Germinal center (tissue), 1 donor: ENCODE measurements at places on chromosomes 3 and 15.

GRCh38 chr3:193777524-193777923 is 184.5 kb downstream of the OPA1 start:
- no peak for DNase-seq

DNA sequence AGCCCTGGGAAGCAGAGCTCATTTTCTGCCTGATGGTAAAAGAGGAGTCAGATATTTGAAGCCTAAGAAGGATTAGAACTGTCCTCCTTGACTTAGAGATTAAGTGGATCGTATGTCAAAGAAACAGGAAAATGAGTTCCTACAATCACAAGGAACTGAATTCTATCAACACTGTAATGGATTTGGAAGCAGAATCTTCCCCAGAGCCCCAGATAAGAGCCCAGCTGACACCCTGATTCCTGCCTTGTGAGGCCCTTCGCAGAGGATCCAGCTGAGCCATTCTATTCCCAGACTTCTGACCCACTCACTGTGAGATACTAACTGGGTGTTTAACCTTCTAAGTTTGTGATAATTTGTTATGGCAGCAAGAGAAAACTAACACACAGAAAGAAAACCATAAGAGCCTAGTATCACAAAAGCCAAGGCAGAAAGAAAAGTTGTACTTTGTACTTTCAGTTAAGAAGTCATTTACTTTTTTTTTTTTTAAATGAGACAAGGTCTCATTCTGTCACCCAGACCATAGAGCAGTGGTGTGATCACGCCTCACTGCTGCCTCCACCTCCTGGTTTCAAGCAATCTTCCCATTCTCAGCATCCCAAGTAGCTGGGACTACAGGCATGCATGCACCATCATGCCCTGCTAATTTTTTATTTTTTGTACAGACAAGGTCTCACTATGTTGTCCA is 61.1 kb upstream of the ZBTB20 start:
- DNase-seq, result no peak

GRCh38 chr15:78044407-78045155 is 32.9 kb downstream of the TBC1D2B start:
- DNase-seq, result no peak

DNA sequence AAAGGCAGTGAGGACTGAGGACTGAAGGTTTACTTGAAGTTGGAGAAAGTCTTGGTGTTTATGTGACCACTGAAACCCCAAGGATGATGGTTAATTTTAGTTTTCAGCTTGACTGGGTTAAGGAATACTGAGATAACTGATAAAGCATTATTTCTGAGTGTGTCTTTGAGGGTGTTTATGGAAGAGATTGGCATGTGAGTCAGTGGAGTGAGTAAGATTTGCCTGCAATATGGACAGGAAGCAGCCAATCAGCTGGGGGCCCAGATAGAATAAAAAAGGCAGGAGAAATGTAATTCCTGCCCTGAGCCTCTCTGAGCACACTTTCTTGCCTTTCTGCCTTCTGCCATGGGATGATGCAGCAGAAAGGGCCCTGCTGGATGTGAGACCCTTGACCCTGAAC is 92.4 kb downstream of the KBTBD8 start:
- no peak for DNase-seq

DNA sequence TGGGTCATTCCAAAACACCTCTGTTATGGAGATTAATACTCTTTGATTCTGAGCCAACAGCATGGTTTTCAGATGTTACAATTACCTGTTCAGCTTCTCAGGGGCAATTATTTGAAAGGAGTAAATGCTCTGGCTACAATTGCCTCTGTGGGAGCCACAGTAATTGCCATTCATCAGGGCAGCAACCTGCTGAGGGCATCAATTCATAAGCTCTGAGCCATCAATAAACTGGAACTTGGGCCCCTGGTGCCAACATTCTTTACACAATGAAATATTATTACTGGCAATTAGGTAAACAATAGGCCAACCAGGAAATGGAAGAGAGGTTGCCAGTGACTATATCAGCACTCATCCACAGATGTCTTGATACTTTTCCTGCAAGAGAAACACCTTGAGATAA is 660.8 kb downstream of the MECOM start:
- DNase-seq, result no peak

DNA sequence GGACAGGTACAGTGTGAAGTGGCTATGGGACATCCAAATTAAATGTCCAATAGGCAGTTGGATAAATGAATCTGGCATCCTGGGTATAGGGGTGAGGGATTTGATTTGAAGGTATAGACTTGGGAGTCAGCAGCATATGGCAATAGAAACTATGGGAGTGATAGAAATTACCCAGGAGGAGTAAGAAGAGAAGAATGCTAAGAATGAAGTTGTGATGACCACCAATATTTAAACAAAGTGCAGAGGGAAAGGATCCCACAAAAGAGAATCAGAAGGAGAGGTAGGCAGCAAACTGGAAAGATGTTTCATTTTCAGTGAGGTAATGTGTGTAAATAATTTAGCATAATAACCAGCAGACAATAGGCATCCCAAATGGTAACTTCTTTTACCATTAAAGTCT is 13.8 kb upstream of the MSL2 start:
- no peak for DNase-seq

GRCh38 chr3:87771337-87772192 is 287.2 kb downstream of the CGGBP1 start:
- peak; percentile 24 for DNase-seq

GRCh38 chr3:115927197-115927596 is 303.9 kb downstream of the GAP43 start:
- no peak for DNase-seq

DNA sequence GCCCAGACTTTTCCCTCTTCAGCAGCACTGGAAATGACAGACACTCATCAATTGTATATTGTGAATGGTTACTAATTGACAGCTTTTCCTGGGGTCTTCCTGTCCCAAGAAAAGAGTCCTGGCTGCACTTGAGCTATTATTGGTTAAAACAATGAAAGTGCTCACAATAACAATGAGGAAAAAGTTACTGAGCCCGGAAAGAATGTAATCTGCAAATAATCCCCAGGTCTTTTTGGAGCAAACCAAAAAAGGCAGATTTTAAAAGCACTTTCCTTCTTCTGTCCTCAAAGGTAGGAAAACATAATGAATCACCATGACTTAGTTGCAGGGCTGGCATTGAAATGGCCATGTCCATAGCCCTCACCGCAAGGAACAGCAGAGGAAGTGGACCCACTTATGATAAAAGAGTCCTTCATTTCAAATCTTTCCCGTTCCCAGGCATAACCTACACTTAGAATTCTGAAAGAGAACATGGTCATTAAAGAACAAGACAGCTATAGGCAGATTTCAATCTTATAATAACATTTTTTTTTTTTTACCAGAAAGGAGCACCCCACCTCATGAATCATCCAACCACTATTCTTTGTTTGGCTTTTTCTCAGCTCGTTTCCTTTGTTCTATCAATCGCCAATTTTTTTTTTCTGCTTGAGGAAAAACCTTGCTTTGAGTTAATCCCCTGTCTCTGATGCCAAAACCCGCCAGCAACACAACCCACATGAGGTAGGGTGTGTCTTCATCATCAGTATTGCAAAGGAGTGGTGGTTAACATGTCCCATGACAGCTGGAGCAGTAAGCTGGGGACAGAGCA is 35.5 kb upstream of the ATP1B3 start:
- no peak for DNase-seq

GRCh38 chr3:158788446-158788845 is 13.4 kb upstream of the MFSD1 start:
- no peak for DNase-seq

GRCh38 chr3:81743096-81744025 is 18.1 kb downstream of the GBE1 start:
- DNase-seq, result no peak

DNA sequence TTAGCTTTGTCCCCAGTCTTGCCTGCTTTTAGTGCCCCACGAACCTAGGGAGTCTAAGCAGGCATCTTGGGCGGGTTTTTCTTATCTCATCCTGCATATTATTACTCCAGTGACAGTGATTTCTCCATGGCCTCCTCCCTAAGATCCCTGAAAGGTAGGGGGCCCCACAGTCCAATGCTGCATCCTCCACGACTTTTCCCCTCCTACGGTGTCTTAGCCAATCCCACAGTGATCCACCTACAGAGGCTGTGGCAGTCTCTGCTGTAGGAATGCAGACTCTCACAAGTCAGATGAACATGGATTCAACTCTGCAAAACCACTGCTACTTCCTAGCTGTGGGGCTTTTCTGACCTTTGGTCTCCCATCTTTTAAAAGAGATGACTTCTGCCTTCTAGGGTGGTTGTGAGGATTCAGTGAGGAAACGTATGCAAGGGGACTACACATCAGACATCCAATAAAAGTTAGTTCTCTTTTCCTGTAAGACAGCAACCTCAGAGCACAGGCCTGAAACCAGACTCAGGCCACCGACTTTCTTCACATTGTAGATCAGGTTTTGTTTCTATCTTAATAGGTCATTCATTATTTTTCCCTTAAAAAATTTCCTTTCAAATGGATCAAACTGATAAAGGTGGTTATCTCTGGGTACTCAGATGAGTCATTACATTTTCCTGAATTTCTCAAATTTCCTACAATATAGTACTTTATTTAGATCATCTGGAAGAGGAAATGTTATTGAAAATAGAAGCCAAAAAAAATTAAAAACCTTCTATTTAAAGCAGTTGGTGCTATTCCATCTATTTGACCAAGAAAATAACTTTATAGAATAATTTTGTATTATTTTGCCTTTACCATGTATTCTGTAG is 23.2 kb downstream of the ILDR1 start:
- no peak for DNase-seq

DNA sequence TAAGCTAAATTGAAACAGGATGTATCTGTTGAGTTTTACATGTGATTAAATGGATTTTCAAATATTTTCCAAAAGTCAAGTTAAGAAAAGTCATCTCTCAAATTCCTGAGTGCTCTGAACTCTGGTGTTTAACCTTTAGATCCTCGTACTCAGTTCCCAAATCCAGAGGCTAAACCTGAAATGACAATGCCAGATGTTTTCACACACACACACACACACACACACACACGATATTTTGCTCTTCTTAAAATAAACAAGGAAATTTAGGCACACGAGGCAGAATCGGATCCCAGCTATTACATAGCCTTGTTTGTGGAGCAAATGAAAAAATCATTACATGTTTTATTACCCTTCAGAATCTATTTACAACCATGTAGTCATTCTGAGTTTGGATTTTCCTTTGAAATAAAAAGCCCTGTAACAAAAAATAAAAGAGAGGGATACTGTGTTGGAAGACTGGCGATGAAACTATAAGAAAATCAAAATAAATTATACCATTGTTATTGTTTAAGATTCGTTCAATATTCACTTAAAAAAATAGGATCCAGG is 20.6 kb upstream of the UBE2E1 start:
- no peak for DNase-seq

GRCh38 chr15:99092554-99093172 is 12.2 kb upstream of the SYNM start:
- DNase-seq, result no peak

GRCh38 chr15:40082195-40082883 is 26.3 kb downstream of the BMF start:
- DNase-seq, result peak; percentile 59

DNA sequence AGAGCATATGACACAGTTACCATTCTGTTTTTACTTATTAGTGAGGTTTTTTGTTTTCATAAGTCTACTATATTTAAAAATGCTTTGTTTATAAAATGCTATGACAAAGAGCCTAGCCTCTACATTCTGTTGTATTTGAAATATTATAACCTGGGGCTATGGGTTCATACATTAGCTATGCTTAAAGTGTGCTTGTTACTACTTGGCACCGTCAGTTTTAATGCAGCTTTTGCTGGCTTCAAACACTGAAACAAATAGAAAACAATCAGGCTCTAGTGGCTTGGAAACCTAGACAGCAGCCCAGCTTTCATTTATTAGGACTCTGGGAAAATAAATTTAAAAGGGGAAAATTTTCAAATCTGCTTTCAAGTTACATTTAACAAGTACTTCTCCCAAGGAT is 635.9 kb downstream of the CADM2 start:
- DNase-seq, result no peak

- DNase-seq, result no peak
Measured at GRCh38 chr3:148615382-148615781, 82.3 kb upstream of the AGTR1 start.

- no peak for DNase-seq
Measured at GRCh38 chr3:131277836-131278497, 103.6 kb upstream of the NUDT16 start.

DNA sequence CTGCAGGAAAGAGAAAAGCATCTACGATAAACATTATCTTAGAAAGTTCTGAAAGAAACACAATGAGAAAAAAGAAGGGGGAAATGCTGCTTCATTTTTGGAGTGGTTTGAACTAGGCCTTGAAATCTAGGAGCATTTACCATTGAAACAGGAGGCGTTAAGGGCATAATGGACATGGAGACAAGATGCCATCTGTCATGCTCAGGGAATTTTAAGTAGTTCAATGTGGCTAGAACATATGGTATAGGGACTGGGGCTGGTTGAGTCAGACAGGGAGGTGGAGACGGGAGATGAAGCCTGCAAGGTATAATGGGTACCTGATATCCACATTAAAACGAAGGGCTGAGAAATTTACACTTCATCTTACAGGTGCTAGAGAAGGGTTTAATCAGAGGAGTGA is 10.4 kb upstream of the PLAAT1 start:
- no peak for DNase-seq

- DNase-seq, result no peak
Measured at GRCh38 chr3:55426486-55426885, 60.6 kb downstream of the WNT5A start.

- no peak for DNase-seq
Measured at GRCh38 chr15:57782731-57783130, 76.2 kb downstream of the POLR2M start.

DNA sequence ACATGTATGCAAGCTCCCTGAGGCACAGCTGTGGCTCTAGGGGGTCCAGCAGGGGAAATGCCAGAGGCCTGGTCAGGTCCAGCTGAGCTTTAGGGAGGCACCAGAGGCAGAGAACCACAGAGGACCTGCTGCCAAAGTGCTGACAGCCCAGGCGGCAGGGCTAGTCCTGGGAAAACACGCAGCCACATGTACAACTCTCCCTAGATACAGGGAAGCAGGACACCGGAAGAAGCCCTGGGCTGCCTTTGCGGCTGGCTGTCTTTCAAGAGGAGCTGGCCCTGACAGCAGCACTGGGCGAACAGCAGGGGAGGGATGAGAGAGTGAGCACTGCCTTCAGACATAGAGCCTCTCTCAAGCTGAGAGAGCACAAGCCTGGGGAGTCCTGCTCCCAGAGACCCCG is 40.7 kb downstream of the RFT1 start:
- DNase-seq, result no peak

GRCh38 chr3:19073341-19074105 is 74.8 kb upstream of the KCNH8 start:
- no peak for DNase-seq
